ENCODE measurements at places on chromosomes 5 and 9. TPM values are rescaled to one million over a fixed set of nuclear protein-coding genes. Genes with fewer than 3 reads are reported as not detected.

Gene SHOC1
- total RNA-seq: not detected

Gene FCN2
- total RNA-seq: not detected

Gene ISCA1
- 27.3 TPM for total RNA-seq

Gene SVEP1
- 45.2 TPM for total RNA-seq

DNA sequence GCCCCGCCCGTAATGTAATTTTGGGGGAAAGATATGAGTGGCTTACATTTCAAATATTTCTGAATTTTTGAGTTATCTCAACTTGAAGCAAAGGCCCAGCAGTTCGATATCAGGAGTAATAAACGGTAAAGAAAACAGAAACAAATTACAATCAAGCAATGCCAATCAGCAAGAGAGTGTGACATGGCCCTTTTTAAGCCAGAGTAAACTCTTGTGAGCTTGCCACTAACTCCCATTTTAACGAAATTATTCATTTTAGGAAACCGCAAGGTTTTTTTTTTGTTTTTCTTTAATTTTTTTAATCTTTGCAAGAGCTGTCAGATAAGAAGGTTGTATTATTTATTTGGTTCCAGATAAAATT lies 17.6 kb upstream of the CDK7 start:
- H3K27me3 ChIP-seq: no peaks in the 10 kb centered on the region
- H3K27ac ChIP-seq: peak overlapping the region; percentile 98
- DNase-seq: no peak

DNA sequence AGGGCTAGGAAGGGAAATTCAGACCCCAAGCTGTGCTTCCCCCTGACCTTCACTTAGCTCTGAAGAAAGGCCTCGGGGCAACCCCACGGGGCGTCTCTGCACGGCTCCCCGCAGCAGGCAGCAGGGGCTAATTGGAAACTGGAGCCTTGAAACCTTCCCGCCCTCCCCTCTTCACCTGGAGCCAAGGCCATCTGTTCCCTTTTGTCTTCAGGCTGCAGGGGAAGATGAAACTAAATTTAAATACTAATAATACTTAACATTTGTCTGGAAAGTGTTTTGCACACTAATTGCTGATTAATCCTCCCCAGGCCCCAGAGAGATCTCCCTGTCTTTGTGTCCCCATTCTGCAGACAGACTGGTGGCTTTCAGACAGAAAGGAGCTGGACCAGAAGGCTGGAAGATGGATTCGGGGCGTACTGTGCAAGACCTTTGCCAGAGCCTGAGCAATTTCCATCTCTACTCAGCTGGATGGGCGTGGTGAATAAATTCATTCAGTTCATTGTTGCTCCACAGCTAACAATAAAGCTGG lies 34.1 kb upstream of the CPLX2 start:
- no peak for DNase-seq
- H3K4me3 ChIP-seq: no peak overlapping the region
- H3K27ac ChIP-seq: no peak overlapping the region
- no peaks in the 10 kb centered on the region for H3K36me3 ChIP-seq

- no peak overlapping the region for H3K4me3 ChIP-seq
- no peak overlapping the region for H3K27ac ChIP-seq
- peaks cover under 1% of the 10 kb centered on the region for H3K4me1 ChIP-seq
- H3K36me3 ChIP-seq: peaks cover 9% of the 10 kb centered on the region
- no peaks in the 10 kb centered on the region for H3K27me3 ChIP-seq
Measured at GRCh38 chr9:110013064-110013463, 194.9 kb downstream of the C9orf152 start.

GRCh38 chr5:9832921-9833320 lies 202.8 kb upstream of the TAS2R1 start:
- H3K27ac ChIP-seq: no peak overlapping the region
- H3K27me3 ChIP-seq: no peaks in the 10 kb centered on the region
- no peaks in the 10 kb centered on the region for H3K36me3 ChIP-seq
- no peak overlapping the region for H3K4me3 ChIP-seq
- no peak for DNase-seq

GRCh38 chr9:8856396-8857067 lies 1057.0 kb upstream of the DMAC1 start:
- H3K27ac ChIP-seq: peak overlapping the region; percentile 62
- H3K27me3 ChIP-seq: peaks cover 13% of the 10 kb centered on the region
- H3K4me3 ChIP-seq: peak overlapping the region; percentile 90

- no peak for DNase-seq
- no peaks in the 10 kb centered on the region for H3K27me3 ChIP-seq
- H3K27ac ChIP-seq: no peak overlapping the region
- no peaks in the 10 kb centered on the region for H3K36me3 ChIP-seq
Measured at GRCh38 chr9:72691671-72692070, 170.3 kb downstream of the TMC1 start.

DNA sequence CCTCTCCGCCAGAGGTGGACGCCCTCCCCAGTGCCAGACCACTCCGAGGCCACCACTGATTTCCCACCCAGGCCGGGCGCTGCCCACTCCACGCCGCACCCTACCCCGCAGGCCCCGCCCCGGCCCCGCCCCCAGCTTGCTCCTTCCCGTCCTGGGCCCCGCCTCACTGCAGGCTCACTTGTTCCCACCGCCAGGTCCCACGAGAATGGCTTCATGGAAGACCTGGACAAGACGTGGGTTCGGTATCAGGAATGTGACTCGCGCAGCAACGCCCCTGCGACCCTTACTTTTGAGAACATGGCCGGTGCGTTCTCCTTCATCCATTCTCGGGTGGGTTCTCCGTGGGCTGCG lies 6.5 kb downstream of the LRRC26 start:
- H3K36me3 ChIP-seq: no peaks in the 10 kb centered on the region
- peak overlapping the region; percentile 52 for H3K4me3 ChIP-seq

- no peak overlapping the region for H3K4me3 ChIP-seq
- H3K4me1 ChIP-seq: no peaks in the 10 kb centered on the region
- H3K27me3 ChIP-seq: no peaks in the 10 kb centered on the region
Measured at GRCh38 chr9:22700171-22700570, 253.5 kb downstream of the DMRTA1 start.

- peaks cover 17% of the 10 kb centered on the region for H3K27me3 ChIP-seq
- DNase-seq: no peak
- no peaks in the 10 kb centered on the region for H3K4me1 ChIP-seq
- no peak overlapping the region for H3K27ac ChIP-seq
Measured at GRCh38 chr5:96509316-96509715, 76.3 kb upstream of the PCSK1 start.

DNA sequence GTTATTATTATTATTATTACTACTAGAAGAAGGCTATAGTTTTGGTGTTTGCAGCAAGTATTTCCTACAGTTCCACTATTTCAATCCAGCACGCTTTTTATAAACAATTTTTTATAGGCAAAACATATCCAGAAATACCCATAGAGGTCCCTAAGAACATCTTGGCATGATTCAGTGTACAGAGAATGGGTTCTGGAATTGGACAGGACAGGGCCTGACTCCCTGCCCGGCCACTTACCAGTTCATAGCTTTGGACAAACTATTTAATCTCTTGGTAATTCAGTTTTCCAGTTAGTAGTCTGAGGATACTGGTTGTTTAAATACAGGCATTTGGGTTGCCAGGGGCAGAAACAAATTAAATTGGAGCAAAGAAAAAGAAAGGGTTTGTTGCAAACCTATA lies 91.2 kb downstream of the PGM5 start:
- H3K27ac ChIP-seq: no peak overlapping the region
- DNase-seq: no peak
- H3K4me3 ChIP-seq: no peak overlapping the region
- H3K27me3 ChIP-seq: no peaks in the 10 kb centered on the region
- peaks cover 22% of the 10 kb centered on the region for H3K4me1 ChIP-seq

DNA sequence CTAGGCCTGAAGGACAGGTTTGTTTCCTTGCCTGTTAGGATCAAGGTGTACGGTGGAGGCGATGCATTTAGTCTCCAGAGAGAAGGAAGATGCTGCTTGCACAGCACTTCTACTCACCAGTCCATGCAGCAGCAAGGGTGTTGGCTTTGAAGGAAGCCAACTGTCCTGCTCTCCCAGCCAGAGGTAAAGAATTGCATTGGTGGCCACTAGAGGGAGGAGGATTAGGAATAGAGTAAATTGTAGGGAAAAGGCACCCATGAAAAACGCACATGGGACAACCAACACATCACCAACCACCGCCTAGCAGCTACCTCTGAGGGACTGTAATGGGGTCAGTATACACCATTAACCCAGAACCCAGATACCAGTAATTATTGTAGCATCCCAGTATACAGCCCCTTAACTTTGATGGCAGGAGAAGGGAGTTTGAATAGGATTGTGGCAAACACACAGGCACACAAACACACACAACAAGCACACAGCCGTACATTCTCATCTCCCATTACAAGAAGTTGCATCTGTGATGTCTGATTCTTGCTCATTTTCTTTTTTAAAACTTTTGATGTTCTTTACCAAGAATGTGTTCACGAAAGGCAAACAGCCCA lies 267.7 kb downstream of the ADAMTS6 start:
- H3K27me3 ChIP-seq: no peaks in the 10 kb centered on the region
- H3K4me1 ChIP-seq: no peaks in the 10 kb centered on the region
- no peak overlapping the region for H3K27ac ChIP-seq
- H3K4me3 ChIP-seq: no peak overlapping the region
- no peak for DNase-seq
